ENCODE measurements at places on chromosomes 7 and 10.

GRCh38 chr7:110854651-110855050, 236.3 kb upstream of the LRRN3 start:
- DNase-seq = no peak

DNA sequence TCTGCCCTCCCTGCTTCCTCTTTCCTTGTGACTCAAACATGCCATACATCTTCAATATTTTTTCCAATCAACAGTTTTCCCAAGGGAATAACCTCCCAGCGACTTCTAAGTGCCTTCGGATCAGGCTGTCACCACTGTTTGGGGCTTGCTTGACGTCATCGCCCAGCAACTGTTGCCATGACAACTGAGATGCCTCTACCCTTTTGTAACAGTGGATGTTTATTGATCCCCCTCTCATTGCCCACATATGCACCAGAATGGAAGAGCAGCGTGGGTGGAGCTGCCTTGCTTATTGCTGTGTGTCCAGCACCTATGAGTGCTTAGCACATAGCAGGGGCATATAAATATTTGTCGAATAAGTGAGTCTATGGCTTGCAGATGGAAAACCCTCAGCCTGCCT, 14.4 kb downstream of the FFAR4 start:
- DNase-seq = no peak

GRCh38 chr10:121952226-121952625, 22.8 kb downstream of the NSMCE4A start:
- DNase-seq = no peak

DNA sequence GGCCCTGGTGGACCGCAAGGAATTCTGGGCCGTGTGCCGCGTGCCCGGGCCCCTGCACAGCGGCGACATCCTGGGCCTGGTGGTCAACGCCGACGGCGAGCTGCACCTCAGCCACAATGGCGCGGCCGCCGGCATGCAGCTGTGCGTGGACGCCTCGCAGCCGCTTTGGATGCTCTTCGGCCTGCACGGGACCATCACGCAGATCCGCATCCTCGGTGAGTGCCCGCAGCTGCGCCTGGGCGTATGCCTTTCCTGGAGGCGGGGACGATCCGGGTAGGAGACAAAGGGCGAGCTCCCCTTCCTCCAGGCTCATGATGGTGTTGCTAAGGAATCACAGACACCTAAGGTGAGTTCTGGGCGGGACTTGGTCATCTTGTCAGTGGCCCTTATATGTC, 91.5 kb downstream of the NEURL1 start:
- no peak for DNase-seq

- DNase-seq = peak; percentile 77
Observed at GRCh38 chr10:113679463-113680189, at the start of gene CASP7. TSS of gene CASP7 (plus strand) at chr10:113679912. CDS start at chr10:113697494, 17,582 bp downstream.

DNA sequence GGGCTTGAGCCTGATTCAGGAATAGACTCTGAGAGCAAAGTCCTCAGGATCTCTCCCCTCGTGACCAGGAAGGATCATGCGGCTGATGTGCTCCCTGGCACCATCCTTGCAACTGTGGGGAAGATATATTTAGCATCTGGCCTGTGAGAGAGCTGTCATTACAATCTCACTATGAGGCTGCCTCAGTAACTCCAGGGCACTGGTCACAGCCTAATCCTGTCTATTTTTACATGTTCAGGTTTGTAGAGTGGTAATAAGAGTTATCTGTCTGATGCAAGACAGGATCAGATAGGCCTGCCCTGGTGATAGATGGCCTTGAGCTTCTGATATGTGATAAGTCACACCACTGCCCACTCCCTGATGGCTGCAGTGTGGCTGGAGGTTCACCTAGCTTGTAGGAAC, 50.7 kb downstream of the PPP1R3C start:
- DNase-seq = no peak

DNA sequence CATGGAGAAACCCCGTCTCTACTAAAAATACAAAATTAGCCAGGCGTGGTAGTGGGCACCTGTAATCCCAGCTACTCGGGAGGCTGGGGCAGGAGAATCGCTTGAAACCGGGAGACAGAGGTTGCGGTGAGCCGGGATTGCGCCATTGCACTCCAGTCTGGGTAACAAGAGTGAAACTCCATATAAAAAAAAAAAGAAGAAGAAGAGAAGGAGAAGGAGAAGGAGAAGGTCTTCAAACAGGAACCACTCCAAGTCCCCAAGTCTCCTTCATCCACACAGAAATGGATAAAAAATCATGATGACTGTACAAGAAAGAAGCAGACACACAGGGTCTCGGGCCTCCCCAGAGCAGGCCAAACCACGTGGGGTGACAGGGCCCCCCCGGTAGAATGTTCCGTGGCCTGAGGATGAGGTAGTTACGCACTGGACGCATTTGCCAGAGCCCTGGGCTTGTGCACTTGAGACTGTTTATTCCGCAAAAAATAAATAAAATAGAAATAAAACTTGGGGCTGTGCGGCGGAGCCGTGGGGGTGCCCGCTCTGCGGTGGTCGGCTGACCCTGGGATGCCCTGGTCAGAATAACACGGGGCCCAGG, 15.8 kb downstream of the VENTX start:
- DNase-seq = peak; percentile 86

DNA sequence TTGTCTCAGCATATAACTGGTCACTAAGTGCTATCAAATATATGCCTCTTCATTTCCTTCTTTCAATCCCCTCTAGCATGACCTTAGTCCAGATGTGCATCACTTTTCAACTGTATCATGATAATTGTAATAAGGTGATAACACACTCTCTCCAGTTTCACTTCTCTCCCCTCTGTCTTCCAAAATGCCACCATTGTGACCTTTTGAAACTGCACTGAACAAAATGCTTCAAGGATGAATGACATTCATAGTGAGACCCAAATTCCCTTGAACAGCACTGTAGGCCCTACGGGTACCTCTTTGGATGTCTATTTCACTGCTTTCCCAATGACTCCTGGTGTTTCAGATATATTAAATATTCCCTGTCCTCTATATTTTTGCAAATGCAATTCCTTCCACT, 224.8 kb downstream of the DNAJB9 start:
- DNase-seq = no peak

DNA sequence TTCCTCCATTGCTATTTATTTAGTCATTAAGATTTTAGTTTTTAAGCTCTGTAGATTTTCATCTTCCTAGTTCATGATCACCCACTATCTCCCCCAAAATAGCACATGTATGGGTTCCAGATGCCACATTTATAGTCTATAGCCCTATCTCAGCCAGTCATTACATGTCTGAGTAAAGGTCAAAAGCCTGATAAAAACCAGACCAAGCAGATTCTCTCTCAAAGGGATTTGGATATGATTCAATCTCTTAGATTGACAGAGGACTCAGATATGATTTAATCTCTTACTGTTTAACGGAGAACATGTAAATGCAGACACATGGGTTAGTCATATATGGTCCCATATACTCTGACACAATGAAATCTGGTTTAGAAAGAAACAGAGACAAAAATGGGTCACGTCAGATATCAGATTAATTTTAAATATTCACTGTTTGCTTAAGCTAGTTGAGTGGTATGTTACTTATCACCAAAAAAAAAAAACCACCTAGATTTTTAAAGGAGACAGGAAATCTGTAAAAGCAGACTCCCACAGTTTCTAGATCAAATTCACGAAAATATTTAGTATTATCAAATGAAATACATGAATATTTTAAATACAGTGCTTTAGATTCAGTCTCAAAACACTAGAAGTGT, 107.0 kb upstream of the LRRN3 start:
- DNase-seq = no peak

DNA sequence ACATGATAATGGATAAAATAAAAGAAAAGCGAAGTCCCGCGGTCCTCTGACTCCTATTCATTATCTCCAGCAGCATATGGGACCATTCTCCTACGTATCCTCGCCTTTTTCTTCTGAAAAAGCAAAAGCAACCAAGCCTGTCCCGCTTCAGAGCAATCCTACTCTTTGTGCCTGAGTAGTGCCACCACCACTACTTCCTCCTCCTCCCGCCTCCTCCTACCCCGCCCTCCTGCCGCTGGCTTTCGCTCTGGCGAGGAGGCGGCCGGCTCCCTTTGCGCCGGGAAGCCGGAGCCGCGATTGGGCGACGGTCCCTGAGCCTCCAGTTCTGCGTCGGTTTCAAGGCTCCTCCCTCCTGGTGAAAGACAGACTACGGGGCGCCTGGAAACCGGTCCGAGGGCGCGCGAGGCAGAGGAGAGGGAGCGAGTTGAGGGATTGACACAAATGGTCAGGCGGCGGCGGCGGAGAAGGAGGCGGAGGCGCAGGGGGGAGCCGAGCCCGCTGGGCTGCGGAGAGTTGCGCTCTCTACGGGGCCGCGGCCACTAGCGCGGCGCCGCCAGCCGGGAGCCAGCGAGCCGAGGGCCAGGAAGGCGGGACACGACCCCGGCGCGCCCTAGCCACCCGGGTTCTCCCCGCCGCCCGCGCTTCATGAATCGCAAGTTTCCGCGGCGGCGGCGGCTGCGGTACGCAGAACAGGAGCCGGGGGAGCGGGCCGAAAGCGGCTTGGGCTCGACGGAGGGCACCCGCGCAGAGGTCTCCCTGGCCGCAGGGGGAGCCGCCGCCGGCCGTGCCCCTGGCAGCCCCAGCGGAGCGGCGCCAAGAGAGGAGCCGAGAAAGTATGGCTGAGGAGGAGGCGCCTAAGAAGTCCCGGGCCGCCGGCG, at the start of gene FZD1:
TSS of gene FZD1 (plus strand) at position 388 of the 878 bp plus-strand sequence. CDS start at position 836, 448 bp downstream.
- peak; percentile 96 for DNase-seq

- DNase-seq = no peak
Observed at GRCh38 chr7:148563583-148564274, 26.8 kb upstream of the C7orf33 start.

GRCh38 chr10:116271593-116272439, 1.2 kb downstream of the GFRA1 start:
- DNase-seq = peak; percentile 17

DNA sequence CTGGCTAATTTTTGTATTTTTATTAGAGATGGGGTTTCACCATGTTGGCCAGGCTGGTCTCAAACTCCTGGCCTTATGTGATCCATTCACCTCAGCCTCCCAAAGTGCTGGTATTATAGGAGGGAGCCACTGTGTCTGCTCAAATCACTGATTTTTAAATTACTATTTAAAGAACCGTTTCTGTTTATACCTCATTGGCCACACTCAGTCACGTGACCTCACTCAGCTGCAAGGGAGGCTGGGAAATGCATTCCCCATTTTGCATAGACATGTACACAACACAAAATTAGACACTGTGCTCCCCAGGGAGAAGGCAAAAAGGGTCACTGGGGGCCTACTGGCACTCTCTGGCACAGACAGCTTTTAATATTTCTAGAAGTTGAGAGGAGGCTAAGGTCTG, 13.6 kb upstream of the CALU start:
- DNase-seq = no peak

DNA sequence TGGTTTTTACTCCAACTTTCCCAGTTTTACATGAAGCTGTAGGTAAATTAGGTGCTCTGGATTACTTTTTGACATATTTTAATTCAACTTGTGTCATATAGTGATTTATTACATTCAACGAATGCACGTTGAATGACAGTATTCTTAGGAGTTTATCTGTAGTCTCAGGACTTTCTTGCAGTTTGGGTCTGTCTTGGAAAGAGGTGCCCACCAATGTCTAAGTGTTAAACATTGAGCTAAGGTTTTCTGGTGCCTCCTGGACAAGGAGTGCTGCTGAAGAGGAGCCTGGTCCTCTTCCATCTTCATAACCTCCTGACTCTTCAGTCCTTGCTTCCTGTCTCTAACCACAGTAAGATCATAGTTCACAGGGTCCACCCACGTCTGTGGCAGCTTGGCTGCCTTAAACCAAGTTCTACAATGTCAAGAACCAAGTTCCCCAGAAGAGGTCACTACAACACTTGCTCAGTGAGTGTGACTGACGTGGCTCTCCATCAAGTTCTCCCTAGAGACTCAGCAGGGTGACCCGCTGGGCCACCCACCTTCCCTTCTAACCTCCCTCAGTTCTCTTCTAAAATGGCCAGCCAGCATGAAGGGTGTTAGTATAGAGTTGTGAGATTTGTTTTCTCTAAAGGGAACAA, 6.1 kb downstream of the NPY start:
- no peak for DNase-seq

DNA sequence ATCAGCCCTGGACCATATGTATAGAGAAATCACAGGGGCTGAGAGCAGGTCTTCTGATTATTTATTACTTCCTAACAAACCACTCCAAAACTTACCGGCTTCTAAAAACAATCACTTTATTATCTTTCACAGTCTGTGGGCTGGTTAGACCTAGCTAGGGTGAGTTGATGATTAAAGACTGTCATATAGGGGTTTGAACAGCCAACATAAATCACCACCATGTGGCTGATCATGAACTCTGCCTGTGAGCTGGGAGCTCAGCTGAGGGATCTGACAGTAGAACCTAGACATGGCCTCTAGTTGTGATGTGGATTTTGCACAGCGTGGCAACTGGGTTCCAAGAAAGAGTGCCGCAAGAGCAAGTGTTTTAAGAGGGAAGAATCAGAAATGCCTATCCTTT, 305.4 kb downstream of the CSTF2T start:
- DNase-seq = no peak

DNA sequence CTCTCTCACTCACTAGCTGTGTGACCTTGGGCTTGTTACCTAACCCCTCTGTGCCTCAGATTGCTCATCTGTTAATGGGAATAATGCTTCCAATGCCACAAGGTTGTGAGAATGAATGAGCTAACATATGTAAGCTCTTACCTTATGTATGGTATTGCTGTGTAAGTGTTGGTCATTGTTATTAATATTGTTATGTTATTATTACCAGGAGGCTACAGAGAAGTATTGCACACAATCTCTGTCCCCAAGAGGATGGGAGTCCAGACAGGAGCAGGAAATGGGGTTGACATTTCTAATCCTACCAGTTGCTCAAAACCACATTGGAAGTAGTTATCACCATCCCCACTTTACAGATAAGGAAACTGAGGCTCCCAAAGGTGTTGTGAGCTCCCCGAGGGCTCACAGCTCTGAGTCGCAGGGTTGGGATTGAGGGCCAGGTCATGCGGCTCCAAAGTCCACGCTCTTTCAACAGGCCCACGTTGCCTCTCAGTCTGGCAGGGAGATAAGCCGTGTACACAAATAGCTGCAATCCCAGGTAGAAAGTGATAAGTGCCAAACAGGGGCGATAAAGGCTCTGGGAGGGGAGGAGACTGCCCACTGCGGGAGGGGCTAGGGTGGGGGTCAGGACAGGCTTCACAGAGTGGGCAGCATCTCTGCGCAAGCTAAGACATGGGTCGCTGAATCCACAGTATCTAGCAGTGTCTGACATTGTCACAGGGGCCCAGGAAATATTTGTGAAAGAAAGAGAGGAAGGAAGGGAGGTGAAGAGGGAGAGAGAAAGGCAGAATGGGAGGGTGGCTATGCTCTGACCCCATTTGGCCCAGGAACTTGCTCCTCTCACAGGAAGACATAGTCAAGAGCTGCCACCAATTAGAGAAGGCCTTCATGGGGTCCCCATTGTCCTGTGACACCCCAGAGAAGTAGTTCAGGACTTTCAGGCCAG, 9.6 kb upstream of the ZMIZ1 start:
- peak; percentile 10 for DNase-seq

DNA sequence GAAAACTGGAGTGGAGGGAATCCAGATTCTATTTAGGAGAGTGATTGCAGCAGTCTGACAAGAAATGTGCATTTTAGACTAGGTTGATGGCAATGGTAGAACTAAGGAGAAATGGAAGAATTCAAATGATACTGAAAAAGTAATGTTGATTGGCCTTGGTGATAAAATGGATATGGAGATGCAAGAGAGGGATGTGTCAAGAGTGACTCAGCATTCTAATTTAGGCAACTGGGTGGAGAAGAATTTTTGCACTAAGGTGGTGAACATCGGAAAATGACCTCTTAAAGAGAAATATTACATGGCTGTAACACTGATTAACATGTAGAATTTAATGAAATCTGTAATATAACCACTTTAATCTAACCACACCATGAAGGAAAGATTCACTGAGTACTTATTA, 806.5 kb downstream of the PHTF2 start:
- DNase-seq = no peak

GRCh38 chr10:1343176-1343575, 287.0 kb downstream of the WDR37 start:
- no peak for DNase-seq

All from ovary (tissue), 10 donors.